ENCODE measurements at places on chromosomes 6 and 20. TPM values are rescaled to one million over a fixed set of nuclear protein-coding genes. Genes with fewer than 3 reads are reported as not detected.

DNA sequence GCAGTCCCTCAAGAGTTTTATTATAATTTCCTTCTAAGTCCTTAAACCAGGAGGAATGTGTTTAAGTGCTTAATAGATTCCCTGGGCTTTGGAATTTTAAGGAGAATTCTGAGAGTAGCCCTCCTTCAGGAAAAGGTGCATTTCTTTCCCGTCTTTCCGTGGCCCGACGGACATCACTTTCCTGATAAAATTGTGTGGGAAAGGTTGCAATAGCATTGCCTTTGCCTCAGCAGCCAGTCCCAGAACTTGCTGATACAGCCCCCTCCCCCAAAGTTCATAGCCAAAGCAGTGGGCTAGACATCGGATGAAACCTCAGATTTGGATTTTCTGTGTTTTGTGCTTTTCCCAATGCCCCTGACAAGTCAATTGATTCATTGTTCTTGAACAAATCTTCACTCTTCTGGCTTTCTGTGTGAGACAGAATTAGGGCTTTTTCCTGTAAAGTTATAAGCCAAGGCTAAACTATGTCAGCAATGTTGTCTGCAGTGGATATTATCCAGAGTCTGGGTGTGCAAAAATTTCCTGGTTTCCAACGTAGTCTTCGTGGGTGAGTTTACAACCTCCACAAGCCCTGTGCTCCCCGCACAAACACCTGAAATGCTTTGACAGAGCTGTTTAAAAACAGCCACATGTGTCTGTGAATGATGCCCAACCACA lies 1.1 kb upstream of the SMOC2 start:
- H3K27me3 ChIP-seq: peaks cover 26% of the 10 kb centered on the region
- no peaks in the 10 kb centered on the region for H3K36me3 ChIP-seq
- H3K4me1 ChIP-seq: no peaks in the 10 kb centered on the region
- no peak for DNase-seq
- no peak overlapping the region for H3K27ac ChIP-seq

DNA sequence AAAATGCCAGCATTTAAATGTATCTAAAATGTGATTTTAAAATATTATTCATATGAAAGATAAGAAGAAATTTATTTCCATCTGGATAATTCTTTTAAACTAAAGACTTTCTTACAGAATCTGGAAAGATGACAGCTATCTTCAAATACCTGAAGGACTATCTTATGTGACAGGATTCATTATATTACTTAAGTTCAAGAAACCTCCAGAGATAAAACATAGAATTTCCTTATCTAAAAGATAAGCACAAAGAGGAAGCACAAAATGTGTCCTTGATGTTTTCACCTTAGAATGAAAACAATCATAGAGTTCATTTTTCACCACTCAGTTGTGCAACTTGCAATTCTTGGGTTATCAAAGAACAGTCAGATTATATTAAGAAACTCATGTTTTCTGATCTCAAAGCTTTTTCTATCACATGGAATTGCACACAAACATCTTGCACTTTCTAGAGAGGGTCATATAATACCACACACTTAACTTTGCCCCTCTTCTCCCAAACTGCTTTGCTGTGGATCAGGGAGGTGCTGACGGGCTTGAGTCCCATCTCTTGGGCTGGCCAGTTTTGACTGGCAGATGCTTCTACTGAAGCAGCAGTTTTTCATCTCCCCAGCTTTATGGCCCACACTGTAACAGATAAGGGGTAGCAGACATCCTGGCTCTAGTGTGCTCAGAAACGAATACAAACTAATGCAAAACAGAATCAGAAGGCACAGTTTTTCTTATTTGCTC lies 467.4 kb downstream of the CDC5L start:
- H3K4me3 ChIP-seq: no peak overlapping the region
- DNase-seq: no peak
- no peak overlapping the region for H3K27ac ChIP-seq

- H3K4me1 ChIP-seq: no peaks in the 10 kb centered on the region
- DNase-seq: no peak
- no peak overlapping the region for H3K27ac ChIP-seq
Observed at GRCh38 chr6:84086545-84087429, 53.2 kb downstream of the MRAP2 start.

DNA sequence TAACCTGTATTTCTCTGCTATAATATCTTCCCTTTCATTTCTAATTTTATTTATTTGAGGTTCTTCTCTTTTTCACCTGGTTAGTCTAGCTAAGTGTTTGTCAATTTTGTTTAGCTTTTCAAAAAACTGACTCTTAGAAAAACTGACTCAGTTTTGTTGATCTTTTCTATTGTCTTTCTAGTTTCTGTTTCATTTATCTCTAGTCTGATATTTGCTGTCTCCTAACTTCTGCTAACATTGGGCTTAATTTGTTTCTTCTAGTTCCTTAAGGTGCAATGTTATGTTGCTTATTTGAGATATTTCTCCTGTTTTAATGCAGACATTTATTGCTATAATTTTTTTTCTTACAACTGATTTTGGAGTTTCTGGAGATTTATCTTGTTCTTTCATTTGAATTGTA lies 1011.0 kb downstream of the EPHA7 start:
- H3K27ac ChIP-seq: no peak overlapping the region
- no peak for DNase-seq
- H3K36me3 ChIP-seq: no peaks in the 10 kb centered on the region
- H3K27me3 ChIP-seq: no peaks in the 10 kb centered on the region

DNA sequence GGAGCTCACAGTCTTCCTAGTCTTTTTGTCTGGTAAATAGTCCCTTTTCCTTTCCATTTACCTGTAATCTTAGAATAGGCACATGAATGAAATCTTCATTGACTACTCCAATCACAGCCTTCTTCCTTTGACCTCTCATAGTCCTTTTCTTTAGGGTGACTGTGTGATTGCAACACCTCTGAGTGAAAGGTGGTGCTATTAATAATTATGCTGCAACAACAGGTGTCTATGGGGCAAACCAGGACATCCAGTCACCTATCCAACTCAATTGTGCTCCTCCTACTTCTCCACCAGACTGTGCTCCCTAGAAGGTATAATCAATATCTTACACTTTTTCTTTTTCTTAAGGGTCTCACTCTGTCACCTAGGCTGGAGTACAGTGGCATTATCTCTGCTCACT lies 29.4 kb downstream of the RIPOR2 start:
- DNase-seq: no peak
- no peak overlapping the region for H3K4me3 ChIP-seq
- no peaks in the 10 kb centered on the region for H3K36me3 ChIP-seq

Gene GGTLC1
- total RNA-seq: not detected

DNA sequence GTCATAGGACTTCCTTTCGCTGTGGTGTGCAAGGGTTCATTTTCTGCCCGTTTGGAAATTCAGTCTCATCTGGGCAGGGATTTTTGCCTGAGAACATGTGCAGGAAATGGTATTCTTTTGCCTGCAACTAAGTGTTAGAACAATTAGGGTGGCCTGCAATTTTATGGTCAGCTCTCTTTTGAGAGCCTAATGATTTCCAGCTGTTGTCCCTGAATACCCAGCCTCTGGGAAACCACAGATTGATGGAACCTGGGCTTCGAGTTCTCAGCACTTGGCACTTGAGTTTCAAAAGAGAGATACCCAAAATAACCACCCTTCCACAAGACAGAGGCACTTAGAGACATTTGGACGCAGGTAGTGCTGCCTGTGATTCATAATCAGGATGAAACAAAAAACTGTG lies 217.2 kb upstream of the FOXA2 start:
- H3K36me3 ChIP-seq: no peaks in the 10 kb centered on the region
- DNase-seq: no peak
- H3K4me1 ChIP-seq: peaks cover 8% of the 10 kb centered on the region
- no peaks in the 10 kb centered on the region for H3K27me3 ChIP-seq
- H3K4me3 ChIP-seq: no peak overlapping the region

Gene FLRT3
- total RNA-seq: 6.9 TPM

- peaks cover 11% of the 10 kb centered on the region for H3K4me1 ChIP-seq
- H3K36me3 ChIP-seq: peaks cover 47% of the 10 kb centered on the region
- peak; percentile 52 for DNase-seq
- H3K27ac ChIP-seq: no peak overlapping the region
- H3K4me3 ChIP-seq: no peak overlapping the region
- no peaks in the 10 kb centered on the region for H3K27me3 ChIP-seq
Observed at GRCh38 chr6:89667872-89668556, 29.5 kb upstream of the LYRM2 start.

Gene NMBR
- total RNA-seq: not detected

DNA sequence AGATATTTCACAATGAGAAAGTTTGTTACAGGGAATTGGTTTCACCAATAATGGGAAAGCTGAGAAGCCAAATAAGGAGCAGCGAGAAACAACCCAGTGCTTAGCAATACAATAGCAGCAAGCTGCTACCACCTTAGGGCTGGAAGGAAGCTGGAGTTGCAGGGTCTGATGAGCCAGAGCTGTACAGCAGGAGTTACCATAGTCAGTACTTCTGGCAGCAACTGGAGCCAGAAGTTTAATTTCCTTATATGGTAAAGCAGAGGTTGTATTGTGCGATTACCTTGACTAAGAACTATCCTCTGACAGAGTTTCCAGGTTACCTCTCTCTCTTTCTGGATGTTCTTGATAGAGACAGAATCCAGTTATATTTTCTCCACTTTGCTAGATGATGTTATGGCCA lies 137.1 kb upstream of the OLIG3 start:
- no peak overlapping the region for H3K27ac ChIP-seq
- H3K36me3 ChIP-seq: no peaks in the 10 kb centered on the region
- DNase-seq: peak; percentile 7
- H3K4me1 ChIP-seq: no peaks in the 10 kb centered on the region

- H3K4me1 ChIP-seq: no peaks in the 10 kb centered on the region
- no peak for DNase-seq
- no peaks in the 10 kb centered on the region for H3K27me3 ChIP-seq
- no peak overlapping the region for H3K27ac ChIP-seq
- no peak overlapping the region for H3K4me3 ChIP-seq
- H3K36me3 ChIP-seq: no peaks in the 10 kb centered on the region
Observed at GRCh38 chr20:24753130-24753529, 195.9 kb upstream of the CST7 start.

GRCh38 chr20:63574829-63575743 lies 1.0 kb upstream of the HELZ2 start:
- no peaks in the 10 kb centered on the region for H3K36me3 ChIP-seq
- no peak overlapping the region for H3K4me3 ChIP-seq
- DNase-seq: no peak
- H3K27me3 ChIP-seq: peaks cover 7% of the 10 kb centered on the region

Gene MEP1A
- total RNA-seq: not detected

GRCh38 chr6:111973118-111973761 lies 80.7 kb upstream of the CCN6 start:
- H3K4me3 ChIP-seq: peak overlapping the region; percentile 36
- no peaks in the 10 kb centered on the region for H3K27me3 ChIP-seq
- peak overlapping the region; percentile 99 for H3K27ac ChIP-seq
- peaks cover 23% of the 10 kb centered on the region for H3K4me1 ChIP-seq
- H3K36me3 ChIP-seq: no peaks in the 10 kb centered on the region
- DNase-seq: peak; percentile 98

DNA sequence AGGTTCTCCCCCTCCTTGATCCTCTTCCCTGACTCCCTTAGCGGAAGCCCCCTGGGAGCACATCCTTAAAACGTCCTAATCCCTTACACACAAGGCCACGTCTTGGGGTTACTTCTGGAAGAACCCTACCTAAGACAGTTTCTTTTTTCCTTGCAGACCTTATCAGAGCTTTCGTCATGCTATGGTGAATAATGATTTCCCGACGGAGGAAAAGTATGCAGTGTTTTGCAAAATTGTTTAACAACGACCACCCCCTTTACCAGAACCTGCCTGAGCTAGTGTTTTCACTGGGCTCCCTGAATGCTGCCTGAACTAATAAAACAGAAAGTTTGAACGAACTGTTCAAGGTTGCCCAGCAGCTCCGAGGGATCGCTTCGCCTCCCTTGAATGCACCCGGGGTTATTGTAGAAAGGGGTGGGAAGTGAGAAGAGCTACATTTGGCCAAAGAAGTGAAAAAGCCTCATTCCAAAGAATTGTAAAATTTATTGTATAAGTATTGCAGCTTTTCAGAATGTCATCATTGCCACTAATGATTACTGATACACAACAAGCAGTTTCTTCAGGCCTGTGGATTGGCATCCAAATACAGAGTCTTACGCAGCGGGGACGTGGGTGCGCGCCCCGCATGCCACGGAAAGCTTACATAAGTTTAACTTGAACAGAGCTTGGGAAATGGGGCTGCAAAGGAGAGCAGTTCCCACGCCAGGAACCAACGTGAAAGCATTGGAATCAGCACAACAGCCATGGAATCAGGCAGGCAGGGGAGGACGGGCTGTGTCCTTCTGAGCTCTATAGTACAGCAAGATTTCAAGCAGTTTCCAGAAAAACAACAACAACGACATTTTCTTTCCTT lies 27.9 kb upstream of the ZBP1 start:
- H3K4me3 ChIP-seq: no peak overlapping the region
- H3K36me3 ChIP-seq: peaks cover 16% of the 10 kb centered on the region
- DNase-seq: no peak
- no peaks in the 10 kb centered on the region for H3K4me1 ChIP-seq
- H3K27ac ChIP-seq: no peak overlapping the region

Gene HMGN3
- total RNA-seq: 71.5 TPM

- H3K4me1 ChIP-seq: no peaks in the 10 kb centered on the region
- DNase-seq: no peak
- H3K27me3 ChIP-seq: no peaks in the 10 kb centered on the region
- H3K36me3 ChIP-seq: no peaks in the 10 kb centered on the region
- no peak overlapping the region for H3K27ac ChIP-seq
- no peak overlapping the region for H3K4me3 ChIP-seq
Observed at GRCh38 chr6:64914124-64914523, 792.9 kb downstream of the EYS start.

GRCh38 chr20:43538878-43539700 lies 19.7 kb upstream of the SGK2 start:
- H3K27ac ChIP-seq: no peak overlapping the region
- H3K27me3 ChIP-seq: no peaks in the 10 kb centered on the region
- H3K36me3 ChIP-seq: no peaks in the 10 kb centered on the region
- no peak for DNase-seq

Gene BCKDHB
- total RNA-seq: 18.4 TPM

DNA sequence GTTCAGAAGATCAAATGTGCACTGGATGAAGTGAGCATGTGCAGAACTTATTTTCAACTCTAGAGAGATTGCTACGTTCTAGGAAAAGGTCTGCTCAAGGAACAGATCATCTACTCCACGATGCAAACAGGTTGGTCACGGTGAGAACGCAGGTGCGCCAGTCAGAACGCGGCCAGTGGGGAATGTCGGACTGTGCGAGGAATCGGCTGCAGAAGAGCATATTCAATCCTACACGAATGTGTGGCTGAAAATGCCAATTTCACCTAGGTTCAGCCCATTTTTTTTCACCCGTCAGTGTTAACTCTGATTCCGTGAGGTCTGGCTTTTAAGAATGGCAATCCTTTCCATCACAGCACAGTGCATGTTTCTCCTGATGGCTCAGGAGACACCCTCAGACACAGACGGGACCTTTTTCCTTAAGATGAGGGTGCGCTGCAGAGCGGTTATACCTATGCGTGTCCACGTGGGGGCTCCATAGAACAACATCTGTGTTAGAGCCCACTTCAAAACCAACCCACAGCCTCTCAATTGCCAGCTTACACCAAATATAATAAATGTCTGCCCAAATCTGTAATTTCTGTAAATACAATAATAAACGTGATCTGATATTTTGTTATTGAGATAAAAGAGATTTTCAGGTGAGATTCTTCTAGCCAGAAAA lies 250.4 kb downstream of the FOXA2 start:
- H3K36me3 ChIP-seq: no peaks in the 10 kb centered on the region
- peak; percentile 8 for DNase-seq
- H3K4me3 ChIP-seq: no peak overlapping the region
- H3K27ac ChIP-seq: no peak overlapping the region
- H3K27me3 ChIP-seq: no peaks in the 10 kb centered on the region
- no peaks in the 10 kb centered on the region for H3K4me1 ChIP-seq
